Stimulated activated CD4-positive, alpha-beta T cell treated with anti-CD3 and anti-CD28 coated beads, TNF-alpha, amount 100 ng/mL, for 1 hour (primary cell): ENCODE measurements at places on chromosomes 16 and 17.

GRCh38 chr16:3744018-3744417, 26.7 kb upstream of the TRAP1 start:
- DNase-seq = no peak

GRCh38 chr16:14071576-14072271, 605 bp downstream of the MRTFB start:
- peak; percentile 3 for DNase-seq

DNA sequence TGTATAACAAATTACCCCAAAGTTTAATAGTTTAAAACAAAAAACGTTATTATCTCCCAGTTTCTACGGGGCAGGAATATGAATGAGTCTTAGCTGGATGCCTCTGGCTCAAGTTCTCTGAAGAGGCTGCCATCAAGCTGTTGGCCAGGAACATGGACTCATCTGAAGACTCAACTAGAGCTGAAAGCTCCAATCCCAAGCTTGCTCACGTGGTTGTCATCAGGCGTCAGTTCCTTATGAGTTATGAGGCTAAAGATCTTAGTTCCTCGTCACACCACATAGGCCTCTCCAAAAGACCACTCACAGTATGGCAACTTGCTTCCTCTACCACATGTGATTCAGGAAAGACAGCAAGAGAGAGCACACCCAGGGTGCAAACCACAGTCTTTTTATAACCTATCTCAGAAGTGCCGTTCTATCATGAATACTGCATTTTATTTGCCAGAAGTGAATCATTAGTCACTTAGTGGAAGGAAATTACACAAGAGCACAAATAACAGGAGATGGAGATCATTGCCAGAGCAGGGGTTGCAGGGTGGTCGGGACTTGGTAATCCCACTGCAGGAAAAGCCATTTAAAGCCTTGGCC, 48.7 kb upstream of the NLK start:
- DNase-seq = no peak

- DNase-seq = no peak
These were observed 64.0 kb upstream of the FOXF1 start for GRCh38 chr16:86446279-86446678.

DNA sequence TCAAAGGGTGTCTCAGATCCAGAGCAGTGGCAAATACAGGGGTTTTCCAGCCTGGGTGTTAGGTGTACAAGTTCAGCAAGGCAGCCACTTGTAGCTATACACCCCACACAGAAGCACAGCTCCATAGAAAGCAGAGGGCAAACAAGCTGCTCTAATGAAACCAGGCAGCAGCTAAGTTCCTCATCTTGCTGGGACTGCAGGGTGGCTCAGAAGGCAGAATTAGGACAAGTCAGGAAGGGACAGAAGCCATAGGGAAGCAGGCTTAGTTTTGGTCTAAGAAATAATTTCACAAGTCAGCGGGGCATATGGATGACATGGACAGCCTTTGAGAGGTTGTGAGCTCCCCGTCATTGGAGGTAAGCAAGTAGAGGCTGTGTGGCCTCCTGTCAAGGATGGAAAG, 23.7 kb downstream of the CNGB1 start:
- DNase-seq = no peak

DNA sequence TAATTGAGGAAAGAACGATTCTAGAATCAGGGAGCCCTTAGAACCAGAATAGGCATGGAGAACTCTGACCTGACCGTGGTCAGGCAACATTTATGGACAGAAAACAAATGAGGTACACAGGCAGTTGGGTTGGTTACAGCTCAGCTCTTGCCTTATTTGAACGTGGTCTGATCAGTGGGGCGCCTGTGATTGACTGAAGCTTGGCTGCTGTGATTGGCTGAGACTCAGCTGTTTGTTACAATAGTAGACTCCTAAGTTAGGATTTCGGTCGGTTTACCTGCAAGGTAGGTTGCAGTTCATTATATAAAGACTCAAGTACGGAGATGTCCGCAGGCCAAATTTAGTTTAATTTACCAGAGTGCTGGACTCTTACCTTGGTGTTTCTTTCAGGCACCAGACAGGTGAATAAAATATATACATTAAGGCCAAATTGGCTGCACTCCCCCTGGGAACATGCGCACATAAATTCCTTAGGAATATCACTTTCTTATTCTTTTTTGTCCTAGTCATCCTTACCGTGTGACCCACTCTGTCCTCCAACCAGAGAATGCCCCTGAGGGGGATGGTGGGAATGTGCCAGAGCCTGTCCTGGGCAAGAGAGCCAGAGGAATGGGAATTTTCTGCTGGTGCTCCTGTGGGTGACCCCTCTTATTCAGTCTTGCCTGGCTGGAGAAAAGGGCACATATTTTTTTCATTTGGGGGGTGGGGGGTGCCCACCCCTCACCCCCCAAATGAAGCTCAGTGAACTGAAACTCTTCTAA, 7.5 kb upstream of the CSNK2A2 start:
- DNase-seq = no peak

- no peak for DNase-seq
These were observed 230.1 kb downstream of the RAB11FIP4 start for GRCh38 chr17:31621566-31621965.

DNA sequence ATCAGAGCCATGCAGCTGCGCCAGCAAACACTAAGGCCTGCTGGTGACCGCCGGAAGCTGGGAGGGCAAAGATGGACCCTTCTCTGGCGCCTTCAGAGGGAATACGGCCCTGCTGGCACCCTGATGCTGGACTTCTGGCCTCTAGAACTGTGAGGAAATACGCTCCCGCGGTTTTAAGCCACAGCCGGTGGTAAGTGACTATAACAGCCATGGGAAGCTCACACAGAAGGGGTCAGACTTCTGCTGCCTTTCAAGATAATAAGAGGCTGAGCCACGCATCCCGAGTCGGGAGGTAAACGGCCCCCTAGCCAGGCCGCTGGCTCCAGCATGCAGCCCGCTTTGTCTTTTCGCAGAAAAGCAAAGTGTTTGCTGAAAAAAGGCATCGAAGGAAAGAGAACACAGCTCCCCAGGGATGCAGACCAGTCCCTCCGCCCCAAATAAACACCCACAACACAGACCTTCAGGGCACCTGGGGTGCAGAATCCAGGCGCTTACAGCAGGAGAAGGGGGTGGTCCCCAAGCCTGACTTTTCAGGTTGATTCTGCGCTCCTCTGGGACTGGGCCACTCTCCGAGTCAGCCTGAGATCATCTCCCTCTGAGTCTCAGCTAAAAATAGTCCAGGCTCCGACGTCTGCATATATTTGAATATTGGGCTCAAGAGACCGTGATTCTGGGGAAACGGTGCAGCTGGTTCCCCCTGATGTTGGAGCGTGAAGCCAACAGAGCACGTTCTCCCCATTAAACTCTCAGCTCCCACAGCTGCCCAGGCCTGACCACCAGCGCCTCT, 89.7 kb downstream of the MGAT5B start:
- no peak for DNase-seq

GRCh38 chr16:70428178-70428998, 10.5 kb downstream of the ST3GAL2 start:
- no peak for DNase-seq

DNA sequence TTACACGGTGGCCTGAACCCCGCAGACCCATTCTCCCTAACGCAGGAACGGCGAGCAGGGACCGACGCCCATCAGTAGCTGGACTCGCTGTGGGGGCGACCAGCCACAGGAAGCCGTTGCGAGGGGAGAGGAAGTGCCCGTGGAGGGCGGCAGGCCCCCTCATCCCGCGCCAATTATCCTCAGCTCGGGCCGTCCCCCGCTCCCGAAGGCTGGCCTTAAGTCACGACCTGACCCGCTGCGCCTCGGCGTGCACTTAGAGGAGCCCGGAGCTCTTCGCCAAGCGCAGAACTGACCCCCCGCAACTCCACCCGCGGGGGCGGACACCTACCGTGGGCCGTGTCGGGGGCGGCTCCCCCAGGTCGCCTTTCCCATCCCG, 401 bp downstream of the ARL16 start:
- DNase-seq = no peak

DNA sequence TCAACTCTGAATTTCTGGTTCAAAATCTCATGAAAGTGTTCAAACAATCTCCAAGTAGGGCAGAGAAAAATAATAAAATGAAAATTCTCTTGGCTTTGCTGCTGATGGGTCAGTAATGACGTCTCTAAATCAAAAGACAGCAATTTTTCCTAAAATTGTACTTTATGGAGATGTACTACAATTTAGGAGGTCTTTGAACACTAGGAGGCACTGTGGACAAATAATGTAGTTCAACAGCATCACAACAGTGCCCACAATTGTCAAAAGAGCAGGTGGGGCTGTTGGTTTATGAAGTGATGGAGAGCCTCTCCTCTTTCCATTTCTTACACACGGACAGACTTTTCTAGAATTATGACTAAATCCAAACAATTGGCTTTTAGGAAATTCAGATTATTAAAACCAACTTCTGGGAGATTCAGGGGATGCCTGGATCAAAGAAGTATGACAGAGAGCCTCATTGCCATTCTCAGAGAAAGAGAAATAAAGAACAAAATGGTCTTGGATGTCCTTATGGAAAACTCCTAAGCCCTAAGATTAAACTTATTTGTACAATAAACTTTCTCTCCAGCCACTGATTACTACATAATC, 23.8 kb downstream of the EZH1 start:
- DNase-seq = no peak

DNA sequence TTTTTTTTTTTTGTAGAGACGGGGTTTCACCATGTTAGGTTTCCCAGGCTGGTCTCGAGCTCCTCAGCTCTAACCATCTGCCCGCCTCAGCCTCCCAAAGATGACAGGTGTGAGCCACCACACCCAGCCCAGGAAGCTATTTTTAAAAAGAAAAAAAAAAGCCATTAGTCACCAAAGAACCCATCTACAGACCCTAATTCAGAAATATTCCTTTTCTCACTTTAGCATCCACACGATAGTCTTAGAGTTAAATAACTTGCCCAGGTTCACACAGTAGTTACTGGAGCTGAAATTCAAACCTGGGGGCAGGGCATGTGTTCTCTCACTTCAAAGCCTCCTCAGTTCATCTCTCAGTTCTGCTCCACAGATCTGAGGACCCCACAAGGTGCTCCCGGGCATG, 70.3 kb upstream of the NOL11 start:
- DNase-seq = no peak

- no peak for DNase-seq
These were observed 26.5 kb upstream of the PHF12 start for GRCh38 chr17:28977659-28978355.

DNA sequence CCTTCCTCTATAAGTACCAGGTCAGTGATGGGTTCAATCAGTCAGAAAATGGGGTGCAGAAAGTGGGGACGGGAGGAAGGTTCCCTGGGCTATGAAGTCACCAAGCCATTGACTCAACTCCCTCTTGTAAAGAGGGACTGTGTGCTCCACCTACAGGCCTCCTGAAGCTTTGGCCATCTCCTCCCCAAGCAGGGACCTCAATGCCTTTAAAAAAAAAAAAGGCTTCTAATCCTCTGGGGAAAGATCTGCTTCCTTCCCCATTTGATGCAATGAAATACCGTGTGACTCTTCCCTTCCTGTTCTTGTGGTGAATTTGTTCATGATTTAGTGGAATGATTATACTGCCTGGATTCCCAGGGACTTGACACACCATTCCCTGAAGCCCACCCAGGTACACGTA, 30.8 kb downstream of the VWA3A start:
- DNase-seq = no peak

DNA sequence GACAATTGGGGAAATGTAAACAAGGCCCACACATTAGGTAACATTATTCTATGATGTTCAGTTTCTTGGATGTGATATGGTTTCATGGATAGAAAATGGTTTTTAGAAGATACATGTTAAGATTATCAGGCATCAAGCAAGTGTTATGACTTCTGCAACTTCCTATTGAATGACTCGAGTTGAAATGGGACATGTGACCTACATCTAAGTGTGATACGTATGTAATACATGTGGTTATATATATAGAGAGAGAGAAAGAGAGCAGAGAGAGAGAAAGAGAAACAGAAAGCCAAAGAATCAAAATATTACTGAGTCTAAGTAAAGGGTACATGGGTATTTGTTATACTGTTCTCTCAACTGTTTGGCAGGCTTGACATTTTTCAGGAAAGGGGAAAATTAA, 1.7 kb downstream of the TMEM170A start:
- no peak for DNase-seq

DNA sequence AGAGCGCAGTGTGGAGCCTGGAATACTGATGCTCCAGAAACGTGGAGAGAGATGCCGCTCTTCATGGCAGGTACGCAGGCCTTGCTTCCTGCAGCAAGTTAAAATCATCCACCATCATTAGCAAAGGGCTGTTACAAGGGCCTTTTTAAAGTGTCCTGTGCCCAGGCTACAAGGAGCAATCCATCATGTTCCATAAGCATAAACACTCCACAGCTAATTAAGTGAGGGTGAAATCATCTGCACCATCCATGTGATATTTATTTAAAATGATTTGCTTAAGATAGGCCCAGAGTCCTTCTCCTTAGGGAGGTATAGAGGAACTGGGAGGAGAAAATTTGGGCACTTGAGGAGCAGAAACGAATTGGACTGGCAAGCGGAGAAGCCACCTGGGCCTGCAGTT, 372.1 kb downstream of the XYLT1 start:
- DNase-seq = no peak

GRCh38 chr17:68179926-68180285, 67.9 kb upstream of the AMZ2 start:
- no peak for DNase-seq

DNA sequence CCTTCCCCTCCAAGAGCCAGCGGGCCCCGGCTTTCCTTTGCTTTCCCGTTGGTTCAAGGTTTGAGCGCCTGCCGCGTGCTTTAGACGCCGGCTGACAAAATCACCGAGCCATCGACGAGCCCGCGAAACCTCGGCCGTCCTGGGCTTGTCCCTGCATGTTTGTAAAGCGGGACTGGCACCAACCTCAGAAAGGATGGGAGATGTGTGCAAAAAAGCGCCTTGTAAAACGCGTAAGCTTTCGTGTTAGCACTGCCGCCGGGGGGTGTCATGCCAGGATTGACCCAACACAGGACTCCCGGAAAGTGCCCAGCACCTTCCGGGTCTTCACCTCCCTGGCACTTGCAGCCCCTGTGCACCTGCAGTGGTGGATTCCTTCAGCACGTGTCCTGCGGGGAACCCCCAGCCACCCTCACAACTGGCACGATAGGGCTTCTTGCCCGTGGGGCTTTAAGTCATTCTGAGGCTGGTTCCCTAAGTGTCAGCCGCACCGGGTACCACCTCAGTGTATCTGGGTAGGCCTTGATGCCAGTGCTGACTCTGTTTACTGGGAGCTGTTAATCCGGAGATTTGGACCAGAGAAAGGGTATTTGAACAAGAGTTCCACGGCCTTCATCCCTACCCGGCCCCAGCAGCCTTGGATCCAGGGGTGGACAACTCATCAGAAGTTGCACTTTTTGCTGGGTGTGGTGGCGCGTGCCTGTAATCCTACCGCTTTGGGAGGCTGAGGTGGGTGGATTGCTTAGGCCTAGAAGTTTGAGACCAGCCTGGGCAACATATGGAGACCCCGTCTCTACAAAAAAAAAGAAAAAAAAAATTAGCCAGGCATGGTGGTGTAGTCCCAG, 817 bp downstream of the NDUFAF8 start:
- no peak for DNase-seq
